ENCODE measurements at places on chromosomes 4 and X.

GRCh38 chrX:123330229-123330942 lies 146.3 kb downstream of the GRIA3 start:
- DNase-seq: no peak

DNA sequence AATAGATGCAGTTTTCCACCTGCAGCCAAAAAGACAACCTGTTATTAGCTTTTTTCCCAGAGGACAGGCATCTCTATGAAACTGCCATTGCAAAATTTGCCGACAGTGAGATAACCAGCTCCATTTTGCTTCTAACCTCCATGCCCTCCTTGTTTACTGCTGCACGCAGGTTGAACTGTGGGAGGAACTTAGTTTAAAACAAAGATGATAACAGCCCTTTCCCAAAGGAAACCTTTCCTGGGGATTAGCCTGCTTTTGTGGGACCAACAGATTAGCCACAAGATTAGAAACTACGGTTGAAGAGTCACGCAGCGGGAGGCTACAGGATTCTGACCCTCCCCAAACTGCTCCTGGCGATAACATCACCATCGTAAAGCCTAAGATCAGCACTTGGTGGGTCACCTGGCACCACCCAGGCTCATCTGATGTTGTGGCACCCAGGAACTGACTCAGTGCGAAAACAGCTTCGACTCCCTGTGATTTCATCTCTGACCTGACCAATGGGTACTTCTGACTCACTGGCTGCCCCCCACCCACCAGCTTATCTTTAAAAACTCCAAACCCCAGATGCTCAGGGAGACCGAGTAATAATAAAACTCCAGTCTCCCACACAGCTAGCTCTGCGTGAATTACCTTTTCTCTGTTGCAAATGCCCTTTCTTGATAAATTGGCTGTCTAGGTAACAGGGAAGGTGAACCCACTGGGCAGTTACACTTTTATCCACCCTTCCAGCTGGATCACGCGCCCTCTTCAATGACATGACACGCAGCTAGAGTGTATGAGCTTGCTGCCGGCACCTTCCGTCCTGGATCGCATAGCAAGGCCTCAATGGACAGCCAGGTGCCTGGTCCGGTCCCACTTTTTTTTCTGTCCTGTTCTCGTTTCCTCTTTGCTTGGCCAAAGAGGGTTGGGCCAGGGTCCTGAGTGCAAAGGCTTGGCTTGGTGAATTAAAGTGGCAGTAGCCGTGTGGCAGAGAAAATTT lies 27.2 kb downstream of the NOP14 start:
- DNase-seq: no peak

- DNase-seq: no peak
Observed at GRCh38 chr4:142721187-142721586, 124.9 kb downstream of the INPP4B start.

GRCh38 chr4:168421671-168422070 lies 58.6 kb downstream of the DDX60L start:
- no peak for DNase-seq

GRCh38 chr4:93879919-93880318 lies 51.4 kb downstream of the ATOH1 start:
- no peak for DNase-seq

- no peak for DNase-seq
Observed at GRCh38 chr4:136302566-136302965, 1229.7 kb downstream of the PCDH18 start.

GRCh38 chr4:138185859-138186645 lies 56.1 kb downstream of the SLC7A11 start:
- DNase-seq: no peak

GRCh38 chr4:156633847-156634246 lies 337.8 kb downstream of the PDGFC start:
- no peak for DNase-seq

GRCh38 chr4:4607336-4608213 lies 65.7 kb upstream of the STX18 start:
- DNase-seq: no peak

GRCh38 chr4:77434299-77435092 lies 171.1 kb upstream of the CXCL13 start:
- DNase-seq: no peak

DNA sequence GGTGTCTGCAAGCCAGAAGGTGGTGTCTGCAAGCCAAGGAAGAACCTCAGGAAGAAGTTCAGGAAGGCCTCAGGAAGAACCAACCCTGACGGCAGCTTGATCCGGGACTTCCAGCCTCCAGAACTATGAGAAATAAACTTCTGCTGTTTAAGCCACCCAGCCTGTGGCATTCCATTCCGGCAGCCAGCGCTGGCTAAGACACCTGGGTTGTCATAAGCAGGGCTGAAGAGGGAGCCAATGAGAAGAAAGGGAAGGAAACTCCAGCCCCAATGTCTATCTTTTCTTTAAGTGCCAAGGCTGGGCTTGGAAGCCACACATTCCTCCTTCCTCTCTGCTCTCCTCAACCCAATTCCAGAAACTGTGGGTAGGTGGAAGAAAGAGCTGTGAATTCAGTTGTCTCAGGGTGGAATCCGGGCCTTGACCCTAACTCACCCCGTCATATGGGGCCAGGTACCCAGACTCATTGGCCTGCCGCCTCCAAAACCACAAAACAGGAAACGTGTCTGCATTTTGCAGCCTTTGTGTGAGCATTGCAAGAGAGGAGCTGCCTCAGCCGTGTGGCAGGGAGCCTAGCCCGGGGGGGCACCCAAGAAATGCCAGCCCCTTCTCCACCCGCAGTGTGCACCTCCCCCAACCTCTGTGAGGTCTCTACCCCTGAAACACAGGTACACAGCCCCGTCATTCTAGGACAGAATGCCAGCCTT lies 26.8 kb downstream of the CRMP1 start:
- DNase-seq: no peak

DNA sequence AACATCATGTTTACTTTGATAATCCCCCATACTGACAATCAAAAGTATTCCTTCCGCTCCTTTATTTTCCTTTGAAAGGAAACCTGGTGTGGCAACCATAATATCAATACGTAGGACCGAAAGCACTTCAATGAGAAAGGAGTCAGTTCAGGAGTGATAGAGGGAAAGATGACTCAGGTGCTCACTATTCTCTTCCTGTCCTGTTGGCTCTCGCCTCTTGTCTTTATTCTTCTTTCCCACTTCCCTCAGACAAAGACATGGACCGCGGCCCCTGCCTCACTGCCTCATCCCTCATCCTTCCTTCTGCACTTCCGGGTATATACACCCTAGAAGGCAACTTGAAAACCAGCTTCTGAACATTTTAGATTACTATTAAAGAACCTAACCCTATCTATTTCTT lies 49.8 kb upstream of the TNIP3 start:
- no peak for DNase-seq

DNA sequence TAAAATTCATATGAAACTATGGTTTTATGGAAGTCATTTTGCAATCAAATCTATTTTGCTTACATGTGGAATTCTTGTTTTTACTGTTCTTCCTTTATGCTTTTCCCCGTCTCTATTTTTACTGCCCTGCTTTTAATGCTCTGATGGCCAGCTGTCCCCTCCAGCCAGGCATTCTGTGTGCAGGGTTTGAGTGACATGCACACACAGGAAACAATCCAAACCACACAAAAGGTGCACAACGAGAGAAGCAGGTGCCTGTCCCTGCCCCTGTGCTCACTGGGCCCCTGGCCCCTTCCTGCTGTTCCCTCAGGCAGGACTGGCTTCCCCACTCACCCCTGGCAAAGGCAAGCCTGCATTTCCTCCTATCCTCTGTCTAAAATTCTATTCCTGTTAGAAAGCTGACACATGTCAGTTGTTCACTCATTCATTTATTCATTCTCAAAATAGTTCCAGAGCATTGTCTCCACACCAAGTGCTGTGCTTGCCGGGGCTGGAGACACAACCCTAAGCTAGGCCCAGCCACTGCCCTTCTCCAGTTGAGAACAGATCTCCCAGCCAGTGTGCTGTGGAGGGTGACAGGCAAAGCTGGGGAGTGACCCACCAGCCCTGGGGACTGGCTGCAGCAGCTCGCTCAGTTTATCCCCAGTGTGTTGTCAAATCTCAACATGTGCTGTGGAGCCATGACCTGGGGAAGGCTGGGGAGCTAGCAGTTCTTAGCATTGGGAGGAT lies 346.3 kb downstream of the FBXW7 start:
- no peak for DNase-seq

- DNase-seq: no peak
Observed at GRCh38 chrX:107713543-107714205, 61.9 kb downstream of the TSC22D3 start.

DNA sequence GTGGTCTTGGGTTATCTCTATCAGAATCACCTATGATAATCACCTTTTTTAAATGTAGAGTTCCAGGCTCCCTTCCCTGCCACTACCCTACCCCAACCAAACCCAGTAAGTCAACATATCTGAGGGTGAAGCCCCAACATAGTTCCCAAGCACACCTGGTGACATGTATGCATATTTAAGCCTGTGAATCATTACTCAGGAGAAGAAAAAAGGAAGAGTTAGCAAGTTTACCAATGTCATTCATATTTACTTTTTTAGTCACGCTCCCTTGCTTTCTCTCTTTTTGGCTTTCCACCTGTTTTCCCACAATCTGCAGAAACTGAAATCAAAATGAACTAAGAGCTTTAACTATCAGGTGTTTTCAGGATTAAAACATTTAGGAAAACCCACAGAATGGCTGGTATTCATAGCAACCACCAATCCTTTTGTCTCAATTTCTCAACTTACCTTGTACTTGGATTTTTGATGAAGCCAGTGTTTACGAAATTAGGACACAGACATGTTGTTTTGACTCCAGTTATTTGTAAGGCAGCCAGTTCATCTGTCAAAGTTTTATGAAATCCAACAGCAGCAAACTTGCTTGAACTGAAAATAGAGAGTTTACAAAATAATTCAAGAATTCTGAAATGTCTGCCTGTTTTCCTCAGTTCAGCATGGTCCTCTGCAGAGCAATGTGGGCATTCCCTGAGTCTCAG lies 34.0 kb downstream of the HSD17B11 start:
- no peak for DNase-seq

All from dorsolateral prefrontal cortex (tissue), 122 donors.